KBM-7 (cell line): ENCODE measurements at places on chromosomes 2 and 18.

DNA sequence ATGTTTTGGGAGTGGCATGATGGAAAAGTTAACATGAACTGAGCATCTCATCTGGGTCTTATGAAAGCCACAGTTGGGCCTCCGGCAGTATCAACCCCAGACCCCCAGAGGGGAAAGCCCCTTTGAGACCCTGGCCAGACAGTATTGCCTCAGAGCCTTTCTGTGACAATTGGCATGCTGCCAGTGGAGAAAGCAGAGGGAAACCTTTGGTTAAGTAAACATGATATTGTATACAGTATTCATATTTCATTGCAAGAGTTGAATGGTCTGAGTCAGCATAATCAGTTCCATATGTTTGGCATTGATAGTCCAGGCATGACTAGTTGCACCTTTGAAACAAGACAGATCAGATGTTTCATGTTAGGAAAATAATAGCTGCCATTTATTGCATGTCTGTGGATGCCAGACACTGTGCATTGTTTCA is 20.0 kb downstream of the MERTK start:
- no peak for DNase-seq

DNA sequence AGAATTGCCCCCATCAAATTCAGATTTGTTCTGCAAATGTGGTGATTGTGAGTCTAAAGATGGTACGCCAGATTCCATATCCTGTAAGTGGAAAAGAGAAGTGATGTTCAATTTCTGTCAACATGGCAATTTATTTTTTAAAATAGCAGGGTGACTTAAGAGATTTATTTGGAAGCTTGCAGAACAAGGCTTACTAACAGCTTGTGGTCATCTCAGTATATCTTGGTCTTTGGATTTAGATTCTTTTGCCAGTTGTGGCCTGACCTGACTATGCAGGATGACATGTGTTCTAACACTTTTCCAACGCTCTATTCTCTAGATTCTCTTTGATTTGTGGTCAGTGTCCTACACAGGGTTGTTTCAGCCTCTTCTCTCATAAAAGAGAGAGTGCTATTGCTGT is 74.4 kb downstream of the MAP3K20 start:
- DNase-seq, result no peak

GRCh38 chr2:11622611-11623010 is 47.4 kb downstream of the NTSR2 start:
- DNase-seq, result no peak

DNA sequence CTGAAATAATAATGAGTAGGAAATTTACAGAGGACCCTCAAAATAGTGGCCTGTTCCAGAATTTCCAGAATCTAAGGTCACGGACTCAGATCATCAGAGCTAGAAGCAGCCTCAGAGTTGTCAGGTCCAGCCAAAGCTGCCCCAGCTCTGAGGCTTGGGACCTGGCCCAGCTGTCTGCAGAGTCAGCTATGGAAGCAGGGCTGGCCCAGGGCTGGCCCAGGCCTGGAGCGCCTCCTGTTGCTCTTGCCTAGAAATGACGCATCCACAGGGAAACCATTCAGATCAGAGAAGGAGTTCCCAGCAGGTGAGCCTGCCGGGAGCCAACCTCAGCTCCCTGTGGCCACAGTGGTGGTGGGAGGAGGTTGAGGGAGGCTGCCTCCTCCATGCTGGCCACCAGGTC is 106.7 kb upstream of the ARL4C start:
- no peak for DNase-seq

DNA sequence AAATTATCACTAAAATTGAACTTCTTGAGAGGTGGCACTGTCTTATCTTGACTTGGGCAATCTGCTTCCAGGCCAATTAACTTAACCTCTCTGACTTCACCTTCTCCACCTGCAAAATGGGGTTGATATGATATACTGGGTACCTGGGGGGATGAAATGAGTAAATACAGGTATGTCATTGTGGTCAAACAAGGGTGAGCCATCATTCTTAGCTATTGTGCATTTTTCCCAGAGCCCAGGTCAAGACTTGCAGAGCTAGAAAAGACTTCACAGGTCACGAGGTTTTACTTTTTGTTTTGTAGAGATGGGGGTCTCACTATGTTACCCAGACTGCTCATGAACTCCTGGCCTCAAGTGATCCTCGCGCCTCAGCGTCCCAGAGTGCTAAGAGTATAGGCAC is 145.0 kb downstream of the PRKCE start:
- DNase-seq, result no peak

GRCh38 chr18:9726175-9726574 is 18.1 kb downstream of the RAB31 start:
- DNase-seq, result no peak

GRCh38 chr18:72848503-72849237 is 19.1 kb downstream of the NETO1 start:
- no peak for DNase-seq

GRCh38 chr18:77046994-77047393 is 85.6 kb downstream of the MBP start:
- DNase-seq, result no peak

DNA sequence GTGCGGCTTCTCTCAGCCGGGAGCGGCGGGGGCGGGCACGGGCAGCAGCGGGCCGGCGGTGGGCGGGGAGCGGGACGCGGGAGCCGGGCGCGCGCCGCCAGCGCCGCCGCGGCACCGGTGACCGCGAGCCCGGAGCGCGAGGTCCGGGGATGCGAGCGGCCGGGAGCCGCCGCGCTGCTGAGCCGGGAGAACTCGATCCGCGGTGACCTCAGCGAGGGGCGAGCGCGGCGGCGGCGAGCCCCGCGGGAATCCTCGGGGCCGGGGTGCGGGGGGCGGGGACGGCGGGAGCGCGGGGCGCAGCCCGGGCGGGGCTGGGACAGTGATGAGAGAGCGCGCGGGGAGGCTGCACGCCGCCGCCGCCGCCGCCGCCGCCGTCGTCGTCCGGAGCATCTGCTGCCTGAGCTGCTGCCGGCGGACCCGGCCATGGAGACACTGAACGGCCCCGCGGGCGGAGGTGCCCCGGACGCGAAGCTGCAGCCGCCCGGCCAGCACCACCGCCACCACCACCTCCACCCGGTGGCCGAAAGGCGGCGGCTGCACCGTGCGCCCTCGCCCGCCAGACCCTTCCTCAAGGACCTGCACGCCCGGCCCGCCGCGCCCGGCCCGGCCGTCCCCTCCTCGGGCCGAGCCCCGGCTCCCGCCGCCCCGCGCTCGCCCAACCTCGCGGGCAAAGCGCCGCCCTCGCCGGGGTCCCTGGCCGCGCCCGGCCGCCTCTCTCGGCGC is at the start of gene MTCL1:
Gene MTCL1, plus strand, starts transcription at position 319 of the 723 bp plus-strand sequence. Its CDS starts 105 bp downstream, at position 424.
- peak; percentile 45 for DNase-seq

DNA sequence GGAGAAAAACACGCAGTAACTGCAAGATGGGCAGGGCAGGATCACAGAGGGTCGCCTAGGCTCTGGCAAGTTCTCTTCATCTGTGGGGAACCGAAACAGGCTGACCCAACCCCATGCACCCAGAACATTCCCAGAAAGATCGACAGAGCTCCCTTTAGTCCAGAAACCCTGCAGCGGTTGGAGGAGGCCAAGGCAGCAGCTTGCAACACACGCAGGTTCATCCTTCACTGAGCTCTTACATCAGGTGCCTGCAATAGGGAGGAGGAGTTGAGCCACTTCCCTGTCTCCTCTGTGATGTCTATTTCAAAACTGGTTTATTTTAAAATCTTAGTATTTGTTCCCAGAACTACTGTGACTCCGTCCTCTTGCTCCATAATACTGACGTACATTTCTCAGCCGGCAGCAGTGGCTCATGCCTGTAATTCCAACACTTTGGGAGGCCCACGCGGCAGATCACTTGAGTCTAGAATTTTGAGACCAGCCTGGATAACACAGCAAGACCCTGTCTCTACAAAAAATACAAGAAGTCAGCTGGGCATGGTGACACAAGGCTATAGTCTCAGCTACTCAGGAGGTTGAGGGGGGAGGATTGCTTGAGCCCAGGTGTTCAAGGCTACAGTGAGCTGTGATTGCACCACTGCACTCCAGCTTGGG is 11.5 kb upstream of the SLC11A1 start:
- peak; percentile 42 for DNase-seq

DNA sequence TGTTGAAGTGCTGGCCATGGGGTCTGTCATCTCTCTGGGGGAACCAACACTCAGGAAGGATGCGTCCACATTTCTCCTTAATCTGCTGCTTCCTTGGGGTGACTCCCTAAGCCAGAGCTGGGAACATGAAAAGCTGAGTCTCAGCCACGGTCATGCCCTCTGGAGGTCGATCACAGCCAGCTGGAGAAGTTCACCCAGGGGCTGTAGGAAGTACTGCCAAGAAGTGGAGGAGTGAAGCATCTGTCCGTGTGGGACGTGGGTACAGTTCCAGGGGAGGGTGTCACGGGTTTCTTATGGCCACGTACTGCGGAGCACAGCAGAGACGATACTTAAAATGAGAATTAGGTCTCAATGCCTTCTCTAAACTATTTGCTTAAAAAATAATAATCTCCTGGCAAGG is 42.4 kb upstream of the IGFBP2 start:
- peak; percentile 73 for DNase-seq

DNA sequence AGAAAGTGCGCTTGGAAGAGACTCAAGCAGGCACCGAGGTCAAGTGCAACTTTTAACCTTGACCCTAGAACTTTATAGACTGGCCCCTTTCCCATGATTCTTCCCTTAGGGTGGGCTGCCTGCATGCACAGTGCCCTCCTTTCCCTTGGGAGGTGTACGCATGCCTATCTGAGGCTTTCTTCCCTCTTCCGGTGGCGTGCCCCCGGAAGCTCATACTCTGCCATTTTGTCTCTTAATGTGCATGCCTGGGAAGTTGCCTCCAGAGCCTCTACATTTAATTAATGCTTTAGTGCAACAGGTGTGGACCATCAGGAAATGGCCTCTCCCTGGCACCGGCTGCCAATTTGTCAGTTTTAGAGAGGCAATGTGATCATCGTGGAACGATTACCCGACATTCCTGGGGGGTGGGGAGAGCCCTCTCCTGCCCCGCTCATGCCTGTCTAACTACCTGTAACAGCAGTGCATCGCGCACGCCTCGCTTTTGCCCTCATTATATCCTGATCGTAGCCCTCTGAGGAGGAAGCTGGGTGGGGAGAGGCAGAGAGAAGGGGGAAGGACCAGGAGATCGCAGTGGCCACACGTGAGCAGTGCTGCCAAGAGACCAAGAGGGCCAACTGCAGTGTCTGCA is 194.8 kb downstream of the TFCP2L1 start:
- DNase-seq, result no peak

- no peak for DNase-seq
Measured at GRCh38 chr2:41859615-41860514, 188.0 kb upstream of the PKDCC start.

DNA sequence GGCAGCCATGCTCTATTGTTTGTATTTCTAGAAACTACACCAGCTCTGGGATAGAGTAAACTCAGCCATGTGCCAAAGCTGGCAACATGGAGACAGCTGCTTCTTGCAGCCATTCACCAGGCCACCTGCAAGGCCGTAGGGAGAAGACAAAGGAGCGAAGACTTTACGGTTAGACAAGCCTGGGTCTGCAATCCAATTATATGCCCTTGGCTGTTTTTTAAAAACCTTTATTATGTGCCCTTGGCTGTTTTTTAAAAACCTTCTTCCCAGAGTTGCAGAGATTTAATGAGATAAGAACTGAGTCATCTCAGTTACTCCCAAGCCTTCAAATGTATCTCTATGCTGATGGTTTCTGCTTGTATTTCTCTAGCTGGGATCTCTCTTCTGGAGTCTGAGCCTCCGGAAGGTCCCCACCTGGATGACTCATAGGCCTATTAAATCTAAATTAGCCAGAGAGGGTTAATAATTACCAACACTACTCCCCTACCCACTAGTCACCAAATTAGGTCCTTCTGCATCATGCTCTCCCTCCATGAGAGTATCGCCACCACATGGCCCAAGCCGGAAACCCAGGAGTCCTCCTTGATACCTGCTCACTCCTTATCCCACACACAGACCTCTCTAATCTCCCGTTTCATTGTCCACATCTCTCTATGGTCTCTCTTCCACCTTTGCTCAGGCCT is 17.5 kb upstream of the DPP4 start:
- no peak for DNase-seq

- DNase-seq, result no peak
Measured at GRCh38 chr2:98388081-98388480, 41.8 kb downstream of the CNGA3 start.

DNA sequence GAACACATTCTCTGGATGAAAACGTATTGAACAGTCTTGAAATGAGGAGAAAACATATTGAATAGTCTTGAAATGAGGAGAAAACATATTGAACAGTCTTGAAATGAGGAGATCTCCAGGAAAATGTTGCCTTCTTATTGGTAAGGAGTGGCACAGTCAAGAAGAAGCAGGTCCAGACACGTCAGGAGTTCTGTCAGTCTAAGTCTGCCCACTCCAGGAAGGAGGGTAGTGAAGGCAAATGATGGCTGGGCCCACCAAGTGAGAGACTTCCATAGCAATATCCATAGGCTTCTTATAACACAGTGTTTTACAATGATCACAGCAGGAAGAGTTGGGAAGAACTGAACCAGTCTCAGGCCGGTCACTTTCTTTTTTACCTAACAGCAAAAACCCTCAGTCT is 316.2 kb downstream of the ETAA1 start:
- DNase-seq, result no peak

DNA sequence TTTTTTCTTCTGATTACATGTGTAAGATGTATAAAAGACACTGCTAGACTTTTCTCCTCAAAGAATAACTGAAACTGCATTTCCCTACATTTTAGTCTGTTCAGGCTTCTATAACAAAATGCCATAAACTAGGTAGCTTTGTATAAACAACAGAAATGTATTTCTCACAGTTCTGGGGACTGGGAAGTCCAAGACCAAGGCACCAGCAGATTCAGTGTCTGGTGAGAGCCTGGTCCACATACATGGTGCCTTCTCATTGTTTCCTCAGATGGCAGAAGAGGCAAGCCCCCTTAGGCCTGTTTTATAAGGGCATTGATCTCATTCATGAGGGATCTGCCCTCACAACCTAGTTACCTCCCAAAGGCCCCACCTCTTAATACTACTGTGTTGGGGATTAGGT is 71.5 kb downstream of the MAPRE2 start:
- no peak for DNase-seq

DNA sequence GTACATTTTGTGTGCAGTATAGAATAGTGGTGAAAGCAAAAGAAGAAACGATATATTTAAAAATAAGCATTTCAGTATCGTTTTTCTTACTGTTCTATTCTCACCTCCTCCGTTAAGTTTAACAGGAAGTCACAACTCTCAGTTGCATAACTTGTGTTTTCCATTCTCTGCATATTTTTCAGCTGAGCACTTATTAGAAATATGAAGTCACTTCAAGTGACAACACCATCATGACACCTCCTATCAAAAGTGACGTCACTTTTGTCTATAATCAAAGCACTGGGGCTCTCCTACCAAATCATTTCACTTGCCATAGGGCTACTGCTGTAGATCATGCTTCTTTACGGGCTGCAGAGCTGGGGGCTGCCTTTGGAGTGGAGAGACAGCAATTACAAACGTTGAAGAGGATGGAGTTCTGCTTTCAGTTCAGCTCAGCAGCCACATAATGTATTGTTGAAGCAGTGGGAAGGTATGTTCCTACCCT is 36.3 kb downstream of the STAT4 start:
- DNase-seq, result peak; percentile 64
